Naive thymus-derived CD8-positive, alpha-beta T cell (primary cell): ENCODE measurements at places on chromosomes 5 and 9.

DNA sequence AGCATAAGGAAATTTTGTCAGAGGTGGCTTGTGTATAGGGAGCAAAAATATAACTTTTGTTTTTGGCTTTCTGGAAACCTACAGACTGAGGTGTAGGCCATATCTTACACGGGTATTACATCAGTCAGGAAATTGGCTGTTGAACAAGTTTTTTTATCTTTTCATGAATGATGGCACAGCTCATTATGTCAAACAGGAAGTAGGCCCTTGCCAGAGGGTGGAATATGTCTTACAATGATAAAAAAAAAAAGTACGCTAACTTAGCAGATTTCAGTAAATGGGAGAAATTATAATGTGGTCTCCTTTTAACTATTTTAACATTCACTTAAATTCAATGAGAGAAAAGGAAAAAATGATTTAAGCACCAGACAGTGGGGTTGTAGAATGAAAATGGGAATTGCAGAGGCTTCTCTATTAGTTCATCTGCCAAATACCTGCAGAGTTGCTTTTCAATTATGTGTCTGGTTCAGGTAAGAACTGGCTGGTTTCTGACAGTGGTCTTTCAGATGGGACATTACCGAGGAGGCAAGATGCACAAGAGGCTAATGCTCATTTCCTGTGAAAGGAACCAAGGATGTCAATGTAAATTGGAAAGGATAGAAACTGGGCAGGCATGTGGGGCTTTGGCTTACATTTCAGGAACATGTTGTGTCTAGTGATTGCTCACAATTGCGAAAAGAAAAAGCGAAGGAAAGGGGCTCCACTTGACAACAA lies 169.9 kb downstream of the NNT start:
- DNase-seq = no peak

DNA sequence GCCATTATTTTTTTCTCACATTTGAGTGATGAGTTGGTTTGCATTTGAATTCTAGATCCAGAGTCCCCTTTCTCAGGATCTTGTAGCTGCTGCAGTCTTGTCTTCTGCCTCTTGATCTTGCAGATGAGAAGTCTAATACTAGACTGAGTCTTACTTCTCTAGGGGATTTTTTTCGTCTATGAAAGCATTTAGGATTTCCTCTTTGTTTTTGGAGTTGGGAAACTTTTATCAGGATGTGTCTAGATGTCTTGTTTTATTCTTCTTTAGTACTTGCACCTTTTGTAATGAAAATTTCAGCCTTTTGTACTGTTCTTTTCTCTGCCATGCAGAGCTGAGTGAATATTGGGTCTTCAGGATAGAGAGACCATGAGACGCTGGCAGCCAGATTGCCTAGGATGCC lies 65.4 kb downstream of the ZNF618 start:
- DNase-seq = no peak

GRCh38 chr9:90124961-90125360 lies 517.7 kb downstream of the DIRAS2 start:
- no peak for DNase-seq

DNA sequence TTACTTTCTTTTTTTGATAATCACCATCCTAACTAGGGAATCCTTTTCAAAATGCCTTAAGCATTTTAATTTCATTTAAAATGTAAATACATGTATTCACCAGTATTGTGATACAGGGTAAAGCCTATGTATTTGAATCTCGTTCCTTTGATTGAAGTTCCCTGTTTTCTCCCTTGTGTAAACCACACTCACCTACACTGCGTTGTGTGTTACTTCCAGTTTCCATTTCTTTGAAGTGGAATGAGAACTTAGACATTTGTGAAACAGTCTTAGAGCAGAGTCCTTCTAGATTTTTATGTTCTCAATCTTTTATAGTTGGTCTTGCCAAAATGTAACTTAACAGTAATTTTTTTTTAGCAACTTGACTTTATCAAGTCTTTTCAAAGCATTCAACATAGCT lies 101.4 kb downstream of the ZNF462 start:
- DNase-seq = peak; percentile 0

GRCh38 chr5:57979671-57980070 lies 480.2 kb downstream of the PLK2 start:
- DNase-seq = no peak

DNA sequence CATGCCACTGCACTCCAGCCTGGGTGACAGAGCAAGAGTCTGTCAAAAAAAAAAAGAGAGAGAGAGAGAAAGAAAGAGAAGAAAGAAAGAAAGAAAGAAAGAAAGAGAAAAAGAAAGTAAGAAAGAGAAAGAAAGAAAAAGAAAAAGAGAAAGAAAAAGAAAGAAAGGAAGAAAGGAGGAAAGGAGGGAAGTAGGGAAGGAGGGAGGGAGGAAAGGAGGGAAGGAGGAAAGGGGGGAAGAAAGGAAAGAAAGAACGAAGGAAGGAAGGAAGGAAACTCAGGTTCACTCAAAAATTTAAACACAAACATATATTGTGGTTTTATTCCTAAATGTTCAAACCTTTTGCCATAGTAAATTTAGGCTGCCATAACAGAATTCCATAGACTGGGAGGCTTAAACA lies 453.0 kb downstream of the SLCO4C1 start:
- no peak for DNase-seq

DNA sequence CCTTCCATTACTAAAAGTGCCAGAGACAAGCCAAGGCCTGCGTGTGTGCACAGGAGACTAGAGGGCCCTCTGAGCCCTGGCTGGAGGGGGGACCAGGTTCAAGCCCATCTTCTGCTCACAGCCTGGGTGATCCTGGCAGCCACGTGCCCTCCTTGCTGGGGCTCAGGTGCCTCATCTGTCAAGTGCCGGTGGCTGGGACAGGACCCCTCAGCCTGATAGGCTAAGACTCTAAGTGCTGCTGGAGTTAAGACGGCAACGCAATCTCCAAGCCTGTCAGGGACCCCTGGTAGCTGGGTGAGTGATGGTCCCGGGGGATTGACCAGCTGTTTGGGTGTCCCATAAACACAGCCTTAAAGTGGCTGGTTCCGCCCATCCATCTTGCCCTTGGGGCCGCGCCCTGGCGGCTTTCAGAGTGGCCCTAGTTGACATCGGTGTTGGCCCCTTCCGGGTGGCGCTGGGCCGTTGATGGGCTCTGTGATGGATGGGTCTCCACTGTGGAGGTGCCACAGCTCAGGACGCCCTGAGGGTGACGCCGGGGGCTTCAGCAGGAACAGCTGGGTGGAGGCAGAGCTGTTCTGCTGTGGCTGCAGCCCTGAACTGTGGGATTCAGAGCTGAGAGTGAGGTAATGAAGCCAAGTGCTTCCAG lies 136.2 kb downstream of the BARX1 start:
- no peak for DNase-seq

- no peak for DNase-seq
These were observed 84.1 kb downstream of the SH3PXD2B start for GRCh38 chr5:172370237-172370640.

GRCh38 chr9:116090030-116090770 lies 63.4 kb upstream of the PAPPA start:
- DNase-seq = no peak

GRCh38 chr9:36332006-36332405 lies 68.1 kb downstream of the RNF38 start:
- DNase-seq = no peak

DNA sequence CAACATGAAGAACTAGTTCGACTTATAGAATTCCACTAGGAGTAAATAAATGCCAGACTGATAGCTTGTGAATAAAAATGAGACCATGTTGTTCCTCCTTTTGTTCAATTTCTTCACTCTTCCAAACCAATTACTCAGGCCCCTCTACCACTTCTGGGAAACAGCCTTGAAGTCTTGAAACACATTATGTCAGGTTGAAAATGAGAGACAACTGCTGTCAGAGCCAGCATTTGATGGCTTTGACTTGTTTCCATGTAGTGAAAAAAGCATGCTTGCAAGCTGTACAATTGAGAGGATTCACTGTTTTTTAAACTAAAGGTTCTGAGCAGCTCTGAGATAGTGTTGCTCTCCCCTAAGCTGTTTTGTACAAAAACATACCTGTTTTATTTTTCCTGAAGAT lies 337.1 kb upstream of the SGCD start:
- DNase-seq = no peak

DNA sequence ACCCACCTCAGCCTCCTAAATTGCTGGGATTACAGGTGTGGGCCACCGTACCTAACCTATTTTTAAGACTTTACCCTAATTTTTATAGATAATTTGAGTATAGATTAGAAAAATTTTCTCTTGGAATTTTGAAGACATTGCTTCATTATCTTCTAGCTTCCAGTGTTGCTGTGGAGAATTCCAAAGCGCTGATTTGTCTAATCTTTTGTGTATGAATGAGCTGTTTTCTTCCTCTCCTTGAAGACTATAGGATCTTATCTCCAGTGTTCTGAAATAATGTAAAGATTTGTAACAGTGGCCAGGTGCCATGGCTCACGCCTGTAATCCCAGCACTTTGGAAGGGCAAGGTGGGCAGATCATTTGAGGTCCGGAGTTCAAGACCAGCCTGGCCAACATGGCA lies 5.7 kb upstream of the SNX24 start:
- no peak for DNase-seq

GRCh38 chr5:142925795-142926194 lies 155.6 kb downstream of the ARHGAP26 start:
- DNase-seq = no peak

DNA sequence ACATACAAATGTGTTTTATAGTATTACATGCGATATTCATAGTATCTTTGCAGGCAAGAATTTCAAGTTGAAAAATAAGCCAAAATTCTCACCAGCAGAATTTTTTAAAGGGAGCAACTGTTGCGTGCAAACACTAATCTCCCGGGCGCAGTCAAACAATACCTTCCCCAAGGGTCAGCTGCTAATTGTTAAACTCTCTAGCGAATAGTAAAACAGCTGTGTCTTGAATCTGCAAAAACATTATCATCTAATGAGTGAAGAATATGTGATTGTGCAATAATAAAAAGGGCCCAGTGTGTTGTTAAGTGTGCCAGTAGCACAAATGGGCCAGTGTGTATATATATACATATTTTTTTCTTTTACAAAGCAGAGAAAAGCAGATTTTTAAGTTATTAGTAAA lies 131.4 kb downstream of the CCDC192 start:
- DNase-seq = no peak

DNA sequence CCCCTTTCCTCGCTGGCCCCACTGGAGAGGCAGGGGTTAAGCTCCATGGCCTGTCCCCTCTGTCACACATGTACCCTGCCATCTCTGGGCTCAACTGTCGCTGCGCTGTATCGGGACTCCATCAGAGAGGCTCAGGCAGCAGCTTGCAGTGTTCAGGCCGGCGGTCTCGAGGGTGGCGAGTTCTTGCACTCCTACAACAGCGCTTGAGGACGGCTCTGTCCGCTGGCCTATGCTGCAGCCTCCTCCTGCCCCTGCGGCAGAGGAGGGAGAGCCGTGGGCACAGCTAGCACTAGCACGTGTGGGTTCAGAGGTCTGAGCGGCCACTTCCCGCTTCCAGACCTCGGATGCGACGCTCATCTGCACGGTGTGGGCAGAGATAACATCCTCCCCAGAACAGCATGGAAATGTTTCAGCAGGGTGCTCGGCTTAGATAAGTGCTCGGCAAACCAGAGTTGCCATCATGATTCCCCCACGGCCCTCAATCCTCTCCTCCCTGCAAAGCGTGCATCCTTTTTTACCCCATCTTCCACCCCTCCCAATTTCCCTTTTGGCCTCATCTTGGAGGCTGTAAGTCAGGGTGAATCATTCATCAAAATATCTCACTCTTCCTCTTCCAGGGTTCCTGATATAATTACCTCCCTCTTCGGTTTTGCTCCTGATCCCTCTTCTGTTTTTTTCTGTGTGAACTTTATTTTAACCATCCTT lies 41.9 kb upstream of the FUBP3 start:
- DNase-seq = no peak

DNA sequence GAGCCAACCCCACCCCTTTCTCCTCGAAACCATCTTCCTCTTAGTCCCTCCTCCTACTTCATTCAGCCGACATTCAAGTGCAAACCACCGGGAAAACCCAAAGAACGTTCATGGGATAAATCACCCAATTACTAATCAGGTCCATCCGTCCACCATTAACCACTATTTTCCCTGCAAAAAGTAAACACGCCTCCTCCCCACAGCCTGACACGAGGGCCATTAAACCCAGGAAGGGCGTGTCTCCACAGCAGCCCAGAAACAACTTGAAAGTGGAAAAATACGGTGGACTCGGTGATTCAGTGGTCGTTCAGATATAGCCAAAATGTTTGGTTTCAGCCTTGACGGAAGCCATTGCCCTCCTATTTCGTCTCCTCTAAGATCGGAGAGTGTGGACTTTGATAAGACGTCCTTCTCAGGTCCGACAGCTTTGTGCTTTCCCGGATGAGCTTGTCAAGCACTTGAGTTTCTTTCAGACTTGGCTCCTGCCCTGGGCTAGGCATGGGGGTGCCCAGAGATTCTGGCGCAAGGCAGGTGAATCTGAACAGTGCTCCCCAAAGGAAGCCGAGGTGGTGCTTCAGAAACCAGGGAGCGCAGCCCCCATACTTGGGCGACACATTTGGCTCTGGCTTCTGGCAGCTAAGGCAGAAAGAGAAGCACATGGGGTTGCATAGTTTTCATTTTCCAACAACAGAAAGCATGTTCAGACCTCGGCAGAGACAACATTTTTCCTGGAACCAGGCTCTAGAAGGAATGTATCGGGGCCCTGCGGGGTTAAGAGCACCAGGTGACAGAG lies 56.6 kb downstream of the SMIM23 start:
- DNase-seq = no peak

- no peak for DNase-seq
These were observed 23.8 kb downstream of the CAMSAP1 start for GRCh38 chr9:135883410-135884089.

- no peak for DNase-seq
These were observed 26.1 kb downstream of the PAEP start for GRCh38 chr9:135587658-135588057.

DNA sequence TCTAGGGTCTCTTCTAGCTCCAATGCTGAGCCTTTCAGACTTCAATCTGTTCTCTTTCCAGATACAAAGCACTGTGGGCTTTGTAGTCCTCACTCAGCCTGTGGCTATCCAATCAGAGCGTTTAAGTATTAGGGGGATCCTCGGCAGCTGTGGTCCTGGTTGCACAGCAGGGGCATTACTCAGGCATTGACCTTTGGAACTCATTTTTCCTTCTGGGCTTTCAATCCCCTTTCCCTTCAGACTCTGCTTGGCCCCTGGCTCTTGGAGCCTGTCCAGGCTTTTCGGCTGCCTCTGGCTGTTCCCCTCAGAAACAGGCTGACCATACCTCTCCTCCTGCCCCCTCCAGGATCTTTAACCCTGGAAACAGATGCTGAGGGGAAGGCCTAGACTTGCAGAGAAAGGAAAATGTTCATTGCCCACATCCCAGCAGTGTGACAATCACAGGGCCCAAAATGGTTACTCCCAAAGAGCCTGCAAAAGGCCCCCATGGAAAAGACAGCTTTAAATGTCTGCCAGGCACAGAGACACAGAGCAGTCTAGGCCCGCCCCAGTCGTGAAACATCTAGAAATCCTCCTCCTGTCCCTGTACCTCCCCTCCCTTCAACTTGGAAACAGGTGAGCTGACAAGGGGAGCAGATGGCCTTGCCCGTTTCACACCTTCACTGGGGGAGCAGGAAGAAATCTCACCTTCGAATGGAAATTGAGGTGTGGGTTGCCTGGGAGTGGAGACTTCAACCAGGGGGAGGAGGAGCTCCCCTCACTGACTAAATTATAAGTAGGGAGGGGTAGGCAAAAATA lies 13.7 kb downstream of the C1QTNF2 start:
- no peak for DNase-seq

- no peak for DNase-seq
These were observed 58.8 kb upstream of the IGFBPL1 start for GRCh38 chr9:38482918-38483592.

GRCh38 chr9:86807367-86807976 lies 139.8 kb downstream of the GAS1 start:
- DNase-seq = no peak
